ENCODE measurements at places on chromosomes 12 and 14.

- no peak for DNase-seq
Observed at GRCh38 chr14:90293766-90294730, 37.7 kb downstream of the NRDE2 start.

DNA sequence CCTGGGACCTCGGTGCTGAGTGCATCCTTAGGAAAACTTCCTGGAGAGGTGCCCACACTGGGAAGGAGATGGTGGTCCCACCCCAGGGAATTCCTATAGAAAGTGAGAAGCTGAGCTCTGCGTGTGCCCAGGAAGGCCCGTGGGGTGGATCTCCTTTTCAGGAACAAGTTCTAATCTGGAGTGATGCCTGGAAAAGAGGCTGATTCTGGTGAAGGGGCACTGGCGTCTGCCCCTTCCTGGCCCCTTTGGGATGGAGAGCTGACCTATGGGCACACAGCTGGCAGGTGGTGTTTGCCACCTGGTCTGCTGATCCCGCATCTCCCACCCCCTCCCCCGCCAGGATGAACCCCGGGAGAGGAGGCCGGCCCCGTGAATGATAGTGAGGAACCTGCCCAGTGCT is 142.0 kb upstream of the RTL1 start:
- DNase-seq, result no peak

- no peak for DNase-seq
Observed at GRCh38 chr12:78871566-78871965, 7.0 kb downstream of the SYT1 start.

DNA sequence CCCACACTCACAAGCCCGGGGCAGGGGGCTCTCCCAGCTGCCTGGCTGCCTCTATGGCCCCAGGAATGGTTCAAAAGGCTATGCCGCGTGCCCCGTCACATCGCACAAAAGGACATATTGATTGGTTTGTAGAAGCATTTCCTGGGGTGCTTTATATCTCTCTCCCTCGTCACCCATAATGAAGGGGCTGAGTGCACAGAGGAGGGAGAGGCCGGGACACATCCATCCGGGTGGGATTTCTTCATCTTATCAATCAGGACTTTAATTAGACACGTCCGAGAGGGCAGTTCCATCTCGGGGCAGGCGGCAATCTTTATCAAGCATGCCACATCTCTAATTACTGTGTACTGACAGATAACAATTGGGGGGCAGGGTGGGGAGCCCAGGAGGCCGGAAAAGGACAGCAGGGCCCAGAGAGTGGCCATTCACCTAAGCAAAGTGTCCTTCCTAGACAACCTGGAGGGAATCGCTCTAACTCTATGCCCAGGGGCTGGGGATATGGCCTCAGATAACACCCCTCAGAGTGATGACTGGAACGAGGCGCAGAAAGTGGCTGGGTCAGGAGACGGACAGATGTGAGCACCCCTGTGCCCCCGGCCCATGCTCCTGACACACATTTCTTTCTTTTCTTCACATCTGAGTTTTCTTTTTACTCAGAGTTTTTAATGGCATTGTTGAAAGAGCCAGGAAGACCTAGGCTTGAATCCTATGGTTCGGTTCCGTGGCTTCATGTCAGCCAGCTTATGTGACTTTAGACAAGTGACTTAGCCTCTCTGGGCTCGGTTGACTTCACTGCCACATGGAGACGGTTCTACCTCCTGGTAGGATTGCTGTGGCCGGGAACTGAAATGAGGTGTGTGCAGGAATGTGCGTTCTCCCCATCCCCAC is 36.0 kb upstream of the ESRRB start:
- DNase-seq, result no peak

DNA sequence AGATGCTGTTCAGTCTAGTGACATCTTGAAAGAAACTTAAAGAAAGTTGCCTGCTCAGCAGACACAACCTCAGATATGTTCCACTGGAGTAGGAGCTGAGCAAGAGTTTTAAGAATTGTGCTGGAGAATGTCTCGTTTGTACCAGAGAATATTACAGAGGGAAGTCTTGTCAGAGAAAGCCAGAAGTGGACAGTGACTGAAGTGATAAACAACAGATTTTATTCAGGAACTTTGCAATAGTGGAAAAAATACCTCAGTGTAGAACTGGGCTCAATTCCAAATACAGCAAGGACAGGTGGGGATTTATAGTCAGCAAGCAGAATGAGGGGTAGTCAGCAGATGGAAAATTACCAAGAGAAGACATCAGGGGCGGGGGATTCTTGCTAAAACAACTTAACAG is 18.6 kb downstream of the ZDHHC17 start:
- DNase-seq, result no peak

DNA sequence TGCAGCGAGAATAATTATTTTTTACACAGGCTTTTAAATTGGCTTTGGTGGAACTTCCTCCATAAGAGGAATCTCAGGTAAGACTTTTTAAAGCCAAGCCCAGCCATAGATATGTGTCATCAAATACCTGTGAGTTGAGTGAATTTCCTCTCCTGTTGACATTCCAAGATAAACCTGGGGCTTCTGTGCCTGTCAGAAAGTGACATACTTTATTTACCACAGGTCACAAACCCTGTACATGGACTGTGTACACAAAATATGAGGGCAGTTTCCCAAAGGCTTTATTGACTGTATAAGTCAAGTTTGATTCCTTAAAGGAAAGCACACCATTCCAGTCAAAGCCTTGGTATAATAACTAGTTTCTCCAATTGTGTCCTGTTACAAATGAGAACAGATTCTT is 25.9 kb upstream of the SRSF5 start:
- DNase-seq, result no peak

All from stimulated activated naive CD8-positive, alpha-beta T cell treated with anti-CD3 and anti-CD28 coated beads, Interleukin-15, amount 100 ng/mL, for 72 hours (primary cell).